Naive thymus-derived CD8-positive, alpha-beta T cell (primary cell): ENCODE measurements at places on chromosomes 5 and 9.

- no peak for DNase-seq
- no peaks in the 10 kb centered on the region for H3K27me3 ChIP-seq
- no peak overlapping the region for H3K4me3 ChIP-seq
- H3K27ac ChIP-seq, result peak overlapping the region; percentile 38
- peaks cover 6% of the 10 kb centered on the region for H3K4me1 ChIP-seq
Observed at GRCh38 chr9:128706045-128706444, 3.7 kb downstream of the PKN3 start.

DNA sequence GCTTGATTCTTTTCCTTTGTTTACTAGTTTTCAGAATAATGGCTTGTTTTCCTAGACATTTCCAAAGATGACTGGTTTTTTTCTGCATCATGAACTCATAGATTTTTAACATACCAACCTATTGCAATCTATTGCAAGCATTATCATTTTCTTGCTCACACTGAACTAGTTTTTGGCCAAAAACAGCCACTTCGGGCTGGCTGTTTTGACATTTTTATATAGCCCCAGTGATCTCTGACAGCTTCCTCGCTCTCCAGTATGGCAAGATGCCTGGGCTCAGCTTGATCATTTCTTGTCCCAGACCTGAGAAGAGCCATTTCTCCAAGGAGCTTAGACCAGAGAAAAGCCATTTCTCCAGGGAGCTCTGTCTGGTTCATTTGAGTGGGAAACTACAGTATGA is 94.3 kb upstream of the MAMDC2 start:
- H3K4me1 ChIP-seq, result no peaks in the 10 kb centered on the region
- H3K27ac ChIP-seq, result no peak overlapping the region
- H3K4me3 ChIP-seq, result no peak overlapping the region
- H3K36me3 ChIP-seq, result no peaks in the 10 kb centered on the region
- peaks cover 18% of the 10 kb centered on the region for H3K27me3 ChIP-seq

- DNase-seq, result no peak
- peaks cover 53% of the 10 kb centered on the region for H3K4me1 ChIP-seq
- no peak overlapping the region for H3K4me3 ChIP-seq
- no peak overlapping the region for H3K27ac ChIP-seq
Observed at GRCh38 chr5:154206311-154206710, 15.8 kb downstream of the GALNT10 start.

DNA sequence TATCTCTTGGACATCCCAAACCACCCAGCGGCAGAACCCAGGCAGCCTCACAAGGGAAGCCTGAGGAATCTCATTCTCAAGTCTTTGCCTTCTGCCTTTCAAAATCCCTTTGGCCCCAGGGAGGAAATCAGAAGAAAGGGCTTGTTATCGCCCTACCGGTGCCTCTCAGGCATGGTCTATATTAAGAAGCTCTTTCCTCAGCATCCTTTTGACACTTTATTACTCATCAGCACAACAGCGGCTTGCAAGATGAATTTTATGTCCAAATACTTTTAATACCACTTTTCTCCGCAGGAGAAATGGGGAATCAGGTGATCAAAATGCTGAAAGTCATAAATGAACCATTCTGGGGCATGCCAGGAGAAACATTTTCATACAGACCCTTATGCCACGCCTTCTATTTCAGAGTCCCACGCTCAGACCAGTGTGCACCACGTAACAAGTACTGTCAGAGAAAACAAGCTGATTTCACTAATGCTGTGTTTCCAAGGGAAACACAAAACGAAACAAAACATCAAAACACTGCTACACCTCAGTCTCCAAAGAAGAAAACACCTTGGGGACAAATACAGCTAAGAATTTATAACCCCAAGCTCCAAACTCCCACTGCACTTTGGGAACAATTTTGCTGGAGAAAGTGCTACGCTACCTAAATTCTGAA is 30.0 kb downstream of the RAPGEF1 start:
- no peak overlapping the region for H3K4me3 ChIP-seq
- H3K4me1 ChIP-seq, result peaks cover 92% of the 10 kb centered on the region
- no peak for DNase-seq

GRCh38 chr5:501831-502184 is 22.4 kb downstream of the SLC9A3 start:
- no peaks in the 10 kb centered on the region for H3K36me3 ChIP-seq
- DNase-seq, result no peak
- H3K4me3 ChIP-seq, result peak overlapping the region; percentile 26
- no peaks in the 10 kb centered on the region for H3K4me1 ChIP-seq
- no peak overlapping the region for H3K27ac ChIP-seq
